Stimulated activated CD4-positive, alpha-beta T cell treated with anti-CD3 and anti-CD28 coated beads, Interleukin-4, amount 100 ng/mL, for 24 hours (primary cell): ENCODE measurements at places on chromosomes 1 and 21.

DNA sequence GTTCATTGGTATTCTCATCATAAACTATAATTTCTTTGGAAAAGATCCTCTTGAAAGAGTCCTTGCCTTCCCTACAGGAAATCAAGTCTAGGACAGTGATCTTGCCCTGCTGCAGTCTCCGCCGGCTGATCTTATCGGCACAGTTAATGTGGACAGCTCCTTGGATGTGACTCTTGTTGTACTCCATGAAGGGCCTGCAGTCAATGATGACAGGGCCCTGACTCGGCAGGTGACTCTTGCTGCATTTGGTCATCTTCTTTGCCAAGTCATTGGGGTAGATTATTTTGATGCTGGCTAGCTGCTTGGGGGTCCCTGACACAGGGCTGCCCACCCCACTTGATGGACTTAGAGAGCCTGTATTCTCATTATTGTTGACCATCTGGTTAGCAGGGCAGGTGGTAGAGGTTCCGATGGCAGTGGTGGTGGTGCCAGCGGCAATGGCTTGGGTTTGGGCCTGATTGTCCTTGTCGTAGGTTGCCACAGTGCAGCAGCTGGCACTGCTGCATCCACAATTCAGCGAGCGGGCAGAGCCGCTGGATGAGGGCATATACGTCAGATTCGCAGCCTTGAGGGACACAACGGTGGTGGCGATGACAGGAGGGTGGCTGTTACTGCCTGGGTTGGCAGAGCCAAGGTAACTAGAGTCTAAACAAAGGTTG is 2.7 kb downstream of the DUSP10 start:
- DNase-seq, result no peak

- DNase-seq, result peak; percentile 22
Observed at GRCh38 chr21:36321325-36322082, 1.5 kb downstream of the MORC3 start.

GRCh38 chr1:26097696-26098095 is 13.9 kb upstream of the PDIK1L start:
- DNase-seq, result no peak

- DNase-seq, result no peak
Observed at GRCh38 chr1:194809665-194810064, 1623.3 kb upstream of the B3GALT2 start.

DNA sequence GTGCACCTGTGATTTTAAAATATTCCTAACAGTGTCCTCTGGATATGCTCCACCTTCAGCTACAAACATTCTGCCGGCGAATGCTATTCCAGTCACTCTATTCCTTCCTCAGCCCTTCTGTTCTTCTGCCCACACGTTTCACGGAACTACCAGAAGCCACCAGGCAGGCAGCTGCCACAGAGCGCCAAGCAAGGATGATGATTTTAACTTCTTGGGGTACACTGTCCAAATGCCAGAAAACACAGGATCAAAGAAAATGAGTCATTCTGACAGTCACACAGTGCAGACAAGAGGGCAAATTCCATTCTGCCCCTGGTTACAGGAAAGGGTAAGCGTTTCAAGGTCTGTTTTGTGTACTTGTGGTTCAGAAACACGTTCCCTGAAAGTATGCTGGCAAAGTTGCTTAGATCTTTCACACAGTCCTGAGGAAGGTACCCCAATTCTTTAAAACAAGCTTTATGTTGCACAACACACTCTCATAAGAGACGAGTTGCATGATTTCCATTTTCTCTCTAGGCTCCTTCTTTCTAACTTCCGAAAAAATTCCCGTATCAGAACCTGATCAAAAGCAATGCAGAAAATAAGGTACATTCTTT is 508.3 kb upstream of the PKN2 start:
- DNase-seq, result no peak

DNA sequence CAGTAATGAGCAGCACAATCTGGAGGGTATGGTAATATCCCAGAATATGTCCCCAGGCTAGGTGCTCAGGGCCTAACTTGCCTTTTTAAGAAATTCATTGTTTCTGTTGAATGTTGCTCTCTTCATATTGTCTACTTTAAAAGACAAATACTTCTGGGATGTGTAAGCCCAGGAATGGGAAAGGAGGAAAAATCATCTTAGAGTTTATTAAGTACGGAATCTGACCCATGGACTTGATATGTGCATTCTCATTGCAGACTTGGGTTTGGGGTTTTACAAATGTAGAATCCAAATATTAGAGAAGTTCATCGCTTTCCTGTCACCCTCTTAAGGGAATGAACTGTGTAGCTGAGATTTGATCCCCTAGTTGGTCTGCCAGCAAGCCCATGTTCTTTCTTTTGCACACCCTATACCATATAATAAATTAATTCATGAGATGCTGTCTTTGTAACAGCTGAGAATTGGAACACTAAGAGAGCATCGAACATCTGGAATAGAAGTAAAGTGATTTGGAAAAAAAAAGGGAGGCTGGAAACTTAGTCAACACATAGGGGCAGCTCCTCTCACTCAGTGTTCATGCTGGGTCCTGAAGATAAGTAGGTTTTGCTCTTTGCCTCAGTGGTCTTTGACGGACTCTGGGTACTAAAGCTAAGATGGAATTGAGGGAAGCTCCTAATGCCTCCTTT is 235.8 kb upstream of the C1orf105 start:
- DNase-seq, result no peak

GRCh38 chr1:225767634-225768540 is 9.7 kb upstream of the SRP9 start:
- DNase-seq, result no peak

GRCh38 chr1:182851825-182852224 is 12.7 kb downstream of the DHX9 start:
- DNase-seq, result no peak

DNA sequence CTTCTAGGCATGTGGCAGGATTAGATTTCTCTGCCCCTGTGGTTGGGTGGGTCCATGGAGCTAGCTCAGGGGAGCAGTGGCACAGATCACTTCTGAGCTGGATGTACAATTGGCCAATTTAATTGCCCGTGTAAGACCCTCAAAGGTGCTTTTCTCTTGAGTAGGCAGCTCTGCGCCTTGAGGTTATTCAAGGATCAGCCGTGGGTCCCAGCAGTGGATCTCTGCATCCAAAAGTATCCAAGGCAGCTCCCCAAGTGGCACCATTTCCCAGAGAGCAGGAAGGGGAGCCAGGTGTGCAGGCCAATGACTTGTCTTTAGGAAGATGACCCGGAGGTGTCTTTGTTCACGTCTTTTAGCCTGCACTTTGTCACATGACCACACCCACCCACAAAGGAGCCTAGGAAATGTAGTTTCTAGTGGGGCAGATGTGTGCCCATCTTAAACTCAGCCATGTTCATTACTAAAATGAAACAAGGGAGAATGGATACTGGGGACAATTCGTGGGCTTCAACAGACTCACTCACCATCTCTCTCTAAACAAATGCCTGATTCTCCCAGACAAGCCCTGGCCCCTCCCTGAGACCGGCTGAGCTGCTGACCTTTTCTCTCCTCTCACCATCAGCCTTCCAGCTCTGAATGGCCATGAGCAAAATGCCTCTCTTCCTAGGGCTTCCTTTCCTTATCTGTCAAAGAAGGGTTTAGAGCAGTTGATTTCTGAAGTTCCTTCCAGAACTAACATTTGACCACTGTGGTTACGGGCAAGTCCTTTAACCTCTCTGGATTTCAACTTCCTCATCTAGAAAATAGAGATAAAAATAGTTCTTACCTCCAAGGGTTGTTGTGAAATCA is 41.4 kb upstream of the TENT5C start:
- DNase-seq, result no peak

DNA sequence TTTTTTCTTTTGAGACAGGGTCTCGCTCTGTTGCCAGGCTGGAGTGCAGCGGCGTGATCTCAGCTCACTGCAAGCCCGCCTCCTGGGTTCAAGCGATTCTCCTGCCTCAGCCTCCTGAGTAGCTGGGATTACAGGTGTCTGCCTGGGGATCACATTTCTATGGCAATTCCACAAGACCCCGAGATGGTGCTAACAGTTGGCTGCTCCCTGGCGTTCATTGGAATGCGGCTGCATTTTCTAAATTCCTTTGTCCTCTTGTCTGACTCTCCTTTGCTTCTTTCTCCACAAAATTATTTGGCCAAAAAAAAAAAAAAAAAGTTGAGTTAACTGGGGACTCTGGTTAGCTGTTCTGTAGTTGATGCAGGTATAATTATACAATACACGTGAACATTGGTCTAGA is 176.4 kb downstream of the ETS2 start:
- no peak for DNase-seq

DNA sequence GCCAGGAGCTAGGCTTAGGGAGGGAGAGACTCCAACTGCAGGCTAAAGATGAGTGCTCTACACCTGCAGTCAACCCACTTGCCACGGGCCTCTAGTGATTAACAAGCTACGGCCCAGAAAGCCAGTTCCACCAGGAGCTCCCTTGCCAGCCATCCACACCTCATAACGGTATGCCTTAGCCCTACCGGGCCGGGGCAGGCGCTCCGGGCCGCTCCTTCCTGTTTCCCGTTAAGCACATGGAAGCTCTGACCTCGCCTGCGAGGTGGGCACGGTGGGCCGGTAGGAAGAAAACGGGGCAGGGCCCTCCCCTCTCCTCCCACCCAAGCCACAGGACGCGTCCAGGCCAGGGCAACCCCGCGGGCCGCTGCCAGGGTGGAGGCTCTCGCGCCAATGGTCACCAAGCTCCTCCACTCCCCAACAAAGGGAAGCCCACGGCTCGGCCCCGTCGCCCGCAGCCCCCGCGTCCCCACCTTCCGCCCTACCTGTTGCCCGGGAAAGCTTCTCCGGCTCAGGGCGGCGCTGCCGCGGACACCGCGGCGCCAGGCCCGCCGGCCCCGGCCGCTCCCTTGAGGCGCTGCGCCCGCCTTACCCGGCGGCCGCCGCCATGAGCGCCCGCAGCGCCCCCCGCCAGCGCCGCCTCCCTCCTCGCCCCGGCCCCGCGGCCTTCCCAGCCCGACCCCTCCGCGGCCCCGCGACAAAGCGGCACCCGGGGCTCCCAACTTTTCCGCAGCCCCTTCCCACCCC is 627 bp downstream of the CERS2 start:
- peak; percentile 49 for DNase-seq

GRCh38 chr21:36654796-36655325 is 44.1 kb upstream of the SIM2 start:
- DNase-seq, result no peak

- DNase-seq, result no peak
Observed at GRCh38 chr1:58928514-58928913, 144.7 kb upstream of the JUN start.

- no peak for DNase-seq
Observed at GRCh38 chr1:161219078-161219892, 4.1 kb downstream of the APOA2 start.

- DNase-seq, result peak; percentile 56
Observed at GRCh38 chr1:212700223-212700891, 717 bp upstream of the BATF3 start.

GRCh38 chr1:101995984-101996745 is 561 bp downstream of the OLFM3 start:
- DNase-seq, result no peak

DNA sequence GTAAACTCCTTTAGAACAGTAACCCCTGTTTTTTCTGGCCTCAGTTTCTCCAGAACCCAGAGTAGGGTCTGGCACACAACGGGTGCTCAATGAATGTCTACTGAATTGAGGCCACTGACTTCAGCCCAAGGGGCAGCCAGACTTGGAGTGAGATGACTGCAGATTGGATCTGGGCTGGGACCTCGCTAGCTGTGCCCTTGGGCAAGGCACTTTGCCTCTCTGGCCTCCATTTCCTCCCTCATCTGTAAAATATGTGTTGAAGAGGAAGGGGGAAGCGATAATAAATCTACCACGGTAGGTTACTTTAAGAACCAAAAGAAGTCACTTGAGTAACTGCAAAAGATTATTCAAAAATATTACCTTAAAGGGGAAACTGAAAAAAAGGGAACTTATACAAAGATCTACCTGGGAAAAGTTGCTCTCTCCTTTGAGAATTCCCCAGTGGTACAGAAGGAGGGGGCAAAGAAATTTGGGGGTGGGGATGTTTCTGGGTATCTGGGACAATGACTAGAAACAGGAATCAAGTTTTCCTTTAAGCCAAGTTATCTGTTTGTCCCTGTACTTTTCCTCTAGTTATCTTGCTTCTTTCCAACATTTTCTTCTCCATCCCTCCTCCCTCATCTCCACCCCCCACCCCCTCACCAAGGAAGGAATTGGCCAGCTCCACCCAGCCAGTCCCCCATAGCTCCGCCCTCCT is 394 bp upstream of the GRHL3 start:
- no peak for DNase-seq

DNA sequence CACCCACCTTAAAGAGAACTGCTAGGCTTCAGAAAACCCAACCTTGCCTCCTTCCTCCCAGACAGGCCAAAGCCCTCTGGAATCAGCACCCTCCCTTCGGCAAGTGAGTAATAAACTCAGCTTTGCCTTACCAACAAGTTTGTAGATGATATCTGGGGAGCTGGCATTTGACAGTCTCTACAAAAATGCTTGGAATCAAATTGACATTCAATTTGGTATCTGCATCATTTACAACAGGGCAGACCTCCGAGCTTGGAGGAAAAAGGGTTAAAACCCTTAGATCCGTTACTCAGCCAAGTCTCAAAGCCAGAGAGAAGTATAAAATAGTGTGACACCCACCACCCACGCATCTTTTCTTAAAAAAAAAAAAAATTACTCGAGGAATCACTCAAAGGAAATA is 149.3 kb upstream of the EDN2 start:
- DNase-seq, result no peak

DNA sequence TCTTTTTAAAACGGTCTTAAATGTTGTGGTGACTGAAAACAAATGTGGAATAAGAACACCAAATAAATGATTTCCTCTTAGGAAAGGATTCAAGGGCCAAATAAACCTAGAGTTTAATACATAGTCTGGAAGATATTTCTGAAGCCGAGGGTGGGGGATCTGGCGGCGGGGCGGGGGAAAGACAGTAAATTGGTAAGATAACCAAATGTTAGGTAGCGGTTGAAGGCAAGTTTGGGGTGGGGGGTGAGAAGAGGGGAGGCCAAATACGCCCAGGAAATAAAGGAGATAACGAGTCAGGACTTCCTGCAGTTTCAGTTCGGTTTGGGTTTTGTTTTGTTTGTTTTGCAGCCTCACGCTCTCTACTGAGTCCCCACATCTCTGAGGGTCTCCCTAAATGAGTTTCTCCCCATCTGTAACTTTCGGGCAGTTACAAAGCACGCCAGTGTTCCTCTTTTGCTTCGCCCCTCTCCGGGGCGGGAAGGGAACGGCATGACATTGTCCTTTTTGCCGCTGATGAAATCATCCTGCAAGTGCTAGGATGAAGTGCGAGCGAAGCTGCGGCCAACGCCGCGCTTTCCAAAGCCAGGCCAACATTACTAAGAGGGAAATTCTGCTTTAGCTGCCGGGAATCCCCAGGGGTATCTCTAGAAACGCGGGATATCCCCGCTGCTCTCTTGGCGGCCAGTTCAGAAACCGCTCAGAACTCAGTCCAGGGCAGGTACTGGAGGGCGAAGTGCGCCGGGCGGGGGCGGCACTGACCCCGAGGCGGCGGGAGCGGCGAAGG is 844 bp downstream of the NIBAN1 start:
- peak; percentile 72 for DNase-seq

GRCh38 chr1:164886101-164886500 is 327.1 kb downstream of the PBX1 start:
- no peak for DNase-seq

- no peak for DNase-seq
Observed at GRCh38 chr21:41746744-41747006, 20.2 kb downstream of the RIPK4 start.

- DNase-seq, result peak; percentile 34
Observed at GRCh38 chr1:160097151-160097910, 1.1 kb downstream of the IGSF8 start.
